ENCODE measurements at places on chromosomes 1 and 21.
A peak's percentile ranks its signal among the peaks of the same experiment; 100 is the strongest.

DNA sequence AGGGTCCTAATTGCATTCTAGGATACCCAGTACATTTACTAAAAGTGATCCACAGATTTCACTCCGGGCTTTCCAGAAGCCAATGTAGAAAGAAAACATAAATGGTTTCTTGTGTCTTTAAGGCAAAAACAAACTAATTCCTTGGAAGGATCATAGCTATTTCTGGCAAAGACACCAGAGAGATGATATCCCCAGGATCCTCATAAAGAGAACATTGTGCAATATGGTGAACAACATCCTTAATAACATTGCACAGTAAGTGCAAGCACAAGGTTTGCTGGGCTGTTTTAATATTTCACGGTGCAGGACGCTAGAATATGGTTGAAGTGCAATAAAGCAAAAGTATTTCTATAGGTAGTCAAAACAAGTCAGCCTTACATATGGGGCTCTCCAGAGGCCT is 83.0 kb downstream of the NTPCR start:
- no peak for DNase-seq

DNA sequence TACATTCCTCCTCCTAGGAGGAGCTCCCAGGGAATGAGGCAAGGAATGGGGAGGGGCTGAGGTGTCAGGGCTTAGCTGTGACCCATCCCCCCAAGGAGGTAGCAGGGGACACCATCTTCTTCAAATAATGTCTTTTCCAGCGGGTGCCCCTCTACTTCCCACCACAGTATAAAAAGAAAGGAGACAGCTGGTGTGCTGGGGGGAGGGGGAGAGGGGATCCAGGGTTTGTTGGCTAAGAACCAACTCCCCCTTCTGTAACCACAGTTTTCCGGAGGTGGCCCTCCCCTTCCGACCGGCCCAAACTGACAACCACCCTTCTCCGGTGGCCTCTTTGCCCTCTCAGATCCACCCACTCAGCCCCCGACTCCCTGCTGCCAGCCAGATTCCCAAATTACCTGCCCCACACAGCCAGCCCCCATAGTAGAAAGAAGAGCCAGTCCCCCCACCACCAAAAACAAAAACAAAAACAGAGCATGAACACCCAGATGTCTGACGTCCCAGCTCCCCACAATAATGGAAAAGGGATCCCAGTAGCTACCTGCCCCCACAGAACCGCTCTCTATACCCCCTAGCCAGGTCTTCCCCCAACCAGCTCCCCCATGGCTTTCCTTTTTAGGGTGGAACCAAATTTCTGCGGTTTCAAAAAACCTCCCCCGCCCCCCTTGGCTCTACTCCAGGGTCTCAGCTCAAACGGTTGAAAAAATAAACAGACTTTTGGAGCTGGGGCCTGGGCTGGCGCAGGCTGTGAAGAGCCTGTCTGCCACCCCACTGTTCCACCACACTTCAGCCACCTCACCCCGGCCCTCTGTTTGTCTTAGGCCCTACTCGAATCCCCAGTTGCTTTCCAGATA is 2.1 kb downstream of the ARHGEF2 start:
- peak; percentile 78 for DNase-seq

- no peak for DNase-seq
Measured at GRCh38 chr1:160748181-160748877, 9.3 kb downstream of the SLAMF7 start.

GRCh38 chr1:156618853-156619581 is at the start of gene HAPLN2:
Gene HAPLN2 (plus strand): TSS chr1:156619415. CDS start chr1:156623491, 4,076 bp downstream.
- DNase-seq, result peak; percentile 17

GRCh38 chr21:46210378-46211136 is 18.0 kb downstream of the LSS start:
- no peak for DNase-seq
